ENCODE measurements at places on chromosomes 6 and 20.

DNA sequence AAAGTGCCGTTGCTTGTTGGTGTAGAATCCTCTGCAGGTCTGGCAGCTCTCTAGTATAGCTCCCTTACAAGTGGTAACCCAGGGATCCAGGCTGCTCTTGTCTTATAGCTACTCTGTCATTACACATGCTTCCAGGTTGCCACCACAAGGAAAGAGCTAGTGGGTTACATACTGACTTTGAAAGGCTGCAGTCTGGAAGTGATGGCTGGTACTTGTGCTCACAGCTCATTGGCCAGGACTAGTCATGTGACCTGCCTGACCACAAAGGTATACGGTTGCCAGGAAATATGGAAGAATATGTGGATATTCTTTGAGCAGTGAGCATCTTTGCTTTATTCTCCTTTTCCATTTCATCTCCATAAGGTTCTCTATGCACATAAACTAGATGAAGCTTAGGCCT, 46.0 kb downstream of the RREB1 start:
- no peak for DNase-seq

DNA sequence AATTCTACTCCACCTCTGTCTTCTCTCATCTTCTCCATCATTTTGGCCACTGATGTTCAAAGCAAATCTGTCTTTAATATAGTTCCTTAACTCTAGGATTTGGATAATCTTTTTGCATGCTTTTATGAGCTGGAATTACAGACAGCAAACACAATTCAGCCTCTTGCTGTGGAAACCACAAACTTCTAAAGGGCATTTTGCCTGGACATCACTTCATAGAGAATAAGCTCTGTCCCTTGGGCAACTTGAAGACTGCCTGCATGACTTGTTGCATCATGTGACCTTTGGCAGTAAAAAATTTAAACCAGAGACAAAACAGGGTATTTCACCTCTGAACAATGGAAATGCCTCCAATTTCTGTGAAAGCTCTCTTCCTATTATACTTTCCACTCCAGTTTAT, 74.1 kb upstream of the HDDC2 start:
- no peak for DNase-seq

GRCh38 chr6:43222418-43223059, 6.7 kb downstream of the DNPH1 start:
- no peak for DNase-seq

- no peak for DNase-seq
These were observed 5.1 kb downstream of the CDKAL1 start for GRCh38 chr6:20539387-20539786.

DNA sequence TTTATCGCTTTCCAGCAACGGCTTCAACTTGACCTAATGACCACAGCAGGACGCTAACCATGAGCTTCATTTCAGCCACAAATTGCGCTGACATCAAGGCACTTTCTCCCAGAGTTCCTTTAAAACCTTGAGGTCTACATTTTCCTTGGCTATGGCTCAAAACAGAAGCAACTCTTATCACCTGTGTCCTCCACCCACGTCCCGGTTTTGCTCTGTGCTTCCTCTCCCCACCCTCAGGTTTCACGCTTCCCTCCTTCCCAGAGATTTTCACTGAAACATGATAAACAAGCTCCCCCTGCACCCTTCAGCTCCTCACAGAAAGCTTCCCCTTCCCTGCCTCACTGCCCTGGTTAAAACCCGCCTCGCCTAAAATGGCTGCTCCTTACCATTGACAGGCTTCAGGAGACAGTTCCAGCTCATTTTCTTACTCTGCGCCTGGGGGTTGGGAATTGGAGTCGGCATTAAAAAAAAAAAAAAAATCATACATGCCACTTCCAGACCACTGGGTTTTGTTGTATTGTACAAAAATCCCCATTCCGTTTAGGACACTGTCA, 229.5 kb downstream of the UBE3D start:
- no peak for DNase-seq

GRCh38 chr6:96563853-96564252, 925 bp downstream of the FHL5 start:
- no peak for DNase-seq

Measured in NCI-H1092 treated with DMSO at 0.1 percent for 48 hours (cell line).